ENCODE measurements at places on chromosomes 5 and 9.

DNA sequence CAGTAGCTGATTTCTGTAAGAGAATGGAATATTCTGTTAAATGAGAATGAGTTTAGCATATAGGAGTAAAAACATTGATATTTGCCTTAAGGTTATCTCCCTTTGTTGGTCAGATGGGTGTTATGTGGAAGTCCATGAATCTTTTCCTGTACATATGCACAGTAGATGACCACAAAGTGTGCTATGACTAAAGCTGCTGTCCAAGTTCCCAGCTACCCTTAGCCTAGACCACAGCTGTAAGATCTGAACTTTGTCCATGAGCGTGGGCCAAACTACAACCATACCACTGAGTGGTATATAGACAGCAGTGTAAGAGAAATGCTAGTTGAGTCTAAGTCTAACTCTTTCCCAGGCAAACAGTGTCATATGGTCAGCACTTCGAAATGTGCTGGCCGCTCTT, 48.8 kb downstream of the CD180 start:
- H3K27ac ChIP-seq = no peak overlapping the region
- no peaks in the 10 kb centered on the region for H3K36me3 ChIP-seq
- H3K27me3 ChIP-seq = peaks cover 6% of the 10 kb centered on the region
- no peaks in the 10 kb centered on the region for H3K4me1 ChIP-seq
- no peak for DNase-seq

- no peak for DNase-seq
- no peaks in the 10 kb centered on the region for H3K27me3 ChIP-seq
- no peak overlapping the region for H3K4me3 ChIP-seq
- no peaks in the 10 kb centered on the region for H3K36me3 ChIP-seq
- no peaks in the 10 kb centered on the region for H3K4me1 ChIP-seq
Measured at GRCh38 chr9:106733828-106734380, 129.1 kb upstream of the ZNF462 start.

DNA sequence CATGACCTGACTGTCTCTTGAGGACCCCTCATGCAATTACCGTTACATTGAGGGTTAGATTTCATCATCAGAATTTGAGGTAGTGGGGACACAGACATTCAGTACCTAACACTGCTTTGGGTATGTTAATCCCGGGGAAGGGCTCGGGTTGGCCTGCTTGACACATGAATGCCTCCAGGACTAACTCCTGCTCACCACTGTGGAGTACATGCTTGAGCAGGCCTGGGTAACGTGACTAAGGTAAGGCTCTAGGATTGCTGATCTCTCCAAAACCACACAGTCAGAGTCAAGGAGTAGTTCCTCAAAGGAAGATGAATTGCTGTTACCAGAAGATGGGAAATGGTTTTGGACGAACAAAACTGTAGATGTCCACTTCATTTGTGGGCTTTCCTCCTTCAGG, 376.3 kb upstream of the ZNF462 start:
- no peak overlapping the region for H3K4me3 ChIP-seq
- DNase-seq = no peak
- H3K36me3 ChIP-seq = no peaks in the 10 kb centered on the region
- H3K4me1 ChIP-seq = no peaks in the 10 kb centered on the region
- no peaks in the 10 kb centered on the region for H3K27me3 ChIP-seq
- no peak overlapping the region for H3K27ac ChIP-seq

GRCh38 chr9:106889061-106889590, 26.2 kb downstream of the ZNF462 start:
- no peak for DNase-seq
- no peaks in the 10 kb centered on the region for H3K36me3 ChIP-seq
- H3K27me3 ChIP-seq = no peaks in the 10 kb centered on the region
- peak overlapping the region; percentile 43 for H3K4me3 ChIP-seq

DNA sequence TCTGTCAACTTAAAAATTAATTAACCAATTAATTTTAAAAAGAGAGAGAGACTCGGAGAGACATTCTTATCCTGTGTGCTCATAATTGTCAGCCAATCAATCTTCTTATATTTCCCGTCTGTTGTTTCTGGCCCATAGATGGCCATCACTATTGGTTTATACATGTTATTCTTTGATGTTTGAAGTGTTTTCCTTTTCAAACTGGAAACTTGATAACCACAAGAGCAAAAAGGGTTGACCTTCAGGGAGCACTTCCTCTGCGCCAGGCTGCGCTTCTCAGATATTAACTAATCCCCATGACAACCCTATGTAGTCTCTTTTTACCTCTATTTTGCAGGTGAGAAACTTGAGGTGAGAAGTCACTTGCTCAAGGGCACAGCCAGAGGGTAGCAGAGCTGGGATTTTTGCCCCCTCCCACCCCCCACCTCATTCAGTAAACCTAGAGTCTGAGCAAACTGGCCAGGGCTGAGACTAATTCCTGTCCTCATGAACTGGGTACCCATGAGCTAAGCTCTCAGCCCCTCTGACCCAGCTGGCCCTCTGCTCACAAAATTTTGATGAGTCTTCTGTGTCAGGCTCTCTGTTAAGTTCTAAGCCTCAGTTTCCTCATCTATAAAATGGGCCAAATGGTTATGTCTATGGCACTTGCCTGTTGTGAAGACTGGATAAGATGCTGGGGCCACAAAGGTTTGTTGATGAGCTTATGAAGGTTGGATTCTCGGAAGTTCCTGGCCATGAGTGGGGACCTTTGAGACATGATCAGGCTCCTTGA, 86.0 kb upstream of the SH3PXD2B start:
- DNase-seq = no peak
- no peaks in the 10 kb centered on the region for H3K27me3 ChIP-seq
- H3K4me1 ChIP-seq = no peaks in the 10 kb centered on the region
- no peak overlapping the region for H3K4me3 ChIP-seq
- H3K36me3 ChIP-seq = no peaks in the 10 kb centered on the region

DNA sequence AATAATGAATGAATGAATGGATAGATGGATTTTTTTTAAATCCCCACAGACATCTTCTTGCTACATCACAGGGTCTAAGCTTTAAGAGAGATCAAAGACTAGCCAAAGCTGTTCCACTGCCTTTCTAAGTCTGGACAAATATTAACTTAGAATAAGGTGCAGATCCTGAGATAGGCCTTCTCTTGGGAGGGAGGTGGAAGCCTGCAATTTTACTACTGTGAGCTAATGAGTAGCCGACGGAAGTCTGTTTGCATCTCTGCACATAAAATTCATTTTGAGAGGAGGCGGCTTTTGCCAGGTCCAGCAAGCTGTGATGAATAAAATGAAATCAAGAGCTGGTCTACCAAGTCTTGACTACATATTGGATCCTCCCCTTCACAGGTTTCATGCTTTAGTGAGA, 484.9 kb downstream of the TMEM38B start:
- DNase-seq = no peak
- no peak overlapping the region for H3K27ac ChIP-seq
- H3K4me1 ChIP-seq = no peaks in the 10 kb centered on the region
- H3K4me3 ChIP-seq = no peak overlapping the region
- H3K27me3 ChIP-seq = no peaks in the 10 kb centered on the region
- no peaks in the 10 kb centered on the region for H3K36me3 ChIP-seq

DNA sequence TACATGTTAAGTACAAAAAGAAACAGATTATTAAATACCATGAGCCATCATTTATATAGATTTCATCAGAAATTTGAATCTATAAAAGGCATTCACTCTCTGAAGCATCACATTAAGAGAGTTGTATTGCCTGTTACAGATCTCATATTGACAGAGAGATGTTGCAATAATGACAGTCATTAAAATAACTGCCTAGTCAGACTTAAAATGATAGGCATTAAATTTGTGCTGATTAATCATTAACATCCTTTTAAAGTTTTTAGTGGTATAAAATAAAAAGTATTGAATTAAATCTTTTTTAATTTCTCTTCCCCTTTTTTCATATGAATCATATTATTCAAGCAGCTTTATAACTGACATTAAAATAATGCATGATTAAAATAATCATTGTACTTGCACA, 404.9 kb upstream of the FAM174A start:
- H3K27me3 ChIP-seq = no peaks in the 10 kb centered on the region
- no peaks in the 10 kb centered on the region for H3K4me1 ChIP-seq
- H3K36me3 ChIP-seq = no peaks in the 10 kb centered on the region
- no peak for DNase-seq
- no peak overlapping the region for H3K27ac ChIP-seq
- H3K4me3 ChIP-seq = no peak overlapping the region

- H3K4me3 ChIP-seq = no peak overlapping the region
- H3K27ac ChIP-seq = no peak overlapping the region
- H3K27me3 ChIP-seq = no peaks in the 10 kb centered on the region
- no peaks in the 10 kb centered on the region for H3K36me3 ChIP-seq
- H3K4me1 ChIP-seq = no peaks in the 10 kb centered on the region
Measured at GRCh38 chr5:172597755-172598155, 43.3 kb upstream of the NEURL1B start.

DNA sequence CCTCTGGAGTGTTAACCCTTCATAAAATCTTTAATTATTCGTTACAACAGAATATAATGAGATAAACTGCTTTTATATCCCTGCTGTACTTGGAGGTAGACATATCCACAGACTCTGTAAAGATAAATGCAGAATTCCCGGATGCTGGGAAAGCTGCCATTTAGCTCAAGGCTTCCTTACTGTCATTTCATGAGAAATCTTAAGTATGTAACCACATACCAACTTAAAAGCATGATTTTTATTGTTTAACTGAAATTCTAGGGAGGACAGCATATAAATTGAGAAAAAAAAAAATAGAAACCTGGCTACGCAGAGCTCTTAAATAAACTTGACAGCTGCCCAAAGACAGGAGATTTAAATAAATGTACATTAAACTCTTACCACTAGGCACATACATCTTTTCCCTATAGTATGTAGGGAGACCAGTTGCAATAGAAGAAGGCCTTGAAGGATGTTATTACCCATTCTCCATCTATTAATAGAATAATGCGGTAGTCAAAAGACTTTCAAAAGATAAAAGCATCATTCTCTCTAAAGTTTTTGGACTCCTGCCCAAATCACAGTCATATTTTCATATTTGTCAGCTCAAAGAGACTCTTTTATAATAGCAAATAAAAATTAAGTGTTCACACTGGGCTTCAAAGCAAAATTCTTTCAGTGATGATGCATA, 373.8 kb downstream of the NDUFS4 start:
- H3K4me1 ChIP-seq = no peaks in the 10 kb centered on the region
- H3K27me3 ChIP-seq = no peaks in the 10 kb centered on the region
- DNase-seq = no peak
- H3K4me3 ChIP-seq = no peak overlapping the region
- H3K36me3 ChIP-seq = no peaks in the 10 kb centered on the region
- no peak overlapping the region for H3K27ac ChIP-seq

GRCh38 chr5:106423109-106423897, 1247.4 kb downstream of the EFNA5 start:
- H3K27ac ChIP-seq = no peak overlapping the region
- no peak overlapping the region for H3K4me3 ChIP-seq
- H3K4me1 ChIP-seq = no peaks in the 10 kb centered on the region
- no peaks in the 10 kb centered on the region for H3K27me3 ChIP-seq

- H3K36me3 ChIP-seq = no peaks in the 10 kb centered on the region
- no peak overlapping the region for H3K4me3 ChIP-seq
- H3K4me1 ChIP-seq = no peaks in the 10 kb centered on the region
- no peak overlapping the region for H3K27ac ChIP-seq
Measured at GRCh38 chr9:94772639-94773303, 46.3 kb downstream of the AOPEP start.

DNA sequence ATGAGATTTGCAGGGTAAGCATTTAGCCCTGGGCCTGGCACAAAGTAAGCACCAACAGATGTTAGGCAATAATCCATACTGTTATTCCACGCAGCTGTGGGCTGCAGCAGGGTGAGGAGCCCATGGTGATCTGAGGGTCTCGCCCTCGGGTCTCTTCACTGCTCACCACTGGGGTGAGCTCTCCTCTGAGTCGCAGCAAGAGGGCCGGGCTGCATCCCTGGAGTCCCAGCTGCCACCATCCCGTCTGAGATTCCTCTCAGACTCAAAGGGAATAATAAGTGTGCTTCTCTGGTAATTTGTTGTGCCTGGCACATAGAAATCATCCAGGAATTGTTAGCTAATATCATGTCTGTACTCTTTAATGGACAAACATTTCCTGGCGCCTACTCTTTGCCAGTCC, 6.9 kb downstream of the NKX2-5 start:
- DNase-seq = no peak
- no peak overlapping the region for H3K27ac ChIP-seq
- no peaks in the 10 kb centered on the region for H3K27me3 ChIP-seq
- H3K36me3 ChIP-seq = no peaks in the 10 kb centered on the region

DNA sequence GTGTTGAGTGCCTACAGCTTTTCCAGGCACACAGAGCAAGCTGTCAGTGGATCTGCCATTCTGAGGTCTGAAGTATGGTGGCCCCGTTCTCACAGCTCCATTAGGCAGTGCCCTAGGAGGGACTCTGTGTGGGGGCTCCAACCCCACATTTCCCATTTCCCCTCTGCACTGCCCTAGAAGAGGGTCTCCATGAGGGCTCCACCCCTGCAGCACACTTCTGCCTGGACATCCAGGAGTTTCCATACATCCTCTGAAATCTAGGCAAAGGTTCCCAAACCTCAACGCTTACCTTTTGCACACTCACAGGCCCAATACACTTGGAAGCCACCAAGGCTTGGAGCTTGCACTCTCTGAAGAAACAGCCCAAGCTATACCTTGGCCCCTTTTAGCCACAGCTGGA, 131.3 kb downstream of the DEPDC1B start:
- H3K36me3 ChIP-seq = no peaks in the 10 kb centered on the region
- H3K4me1 ChIP-seq = no peaks in the 10 kb centered on the region
- no peaks in the 10 kb centered on the region for H3K27me3 ChIP-seq
- DNase-seq = no peak
- H3K4me3 ChIP-seq = no peak overlapping the region

- no peak for DNase-seq
- no peaks in the 10 kb centered on the region for H3K4me1 ChIP-seq
- H3K27ac ChIP-seq = no peak overlapping the region
- H3K4me3 ChIP-seq = no peak overlapping the region
Measured at GRCh38 chr5:146699664-146700418, 178.7 kb downstream of the PPP2R2B start.

- no peak overlapping the region for H3K27ac ChIP-seq
- H3K4me1 ChIP-seq = no peaks in the 10 kb centered on the region
- peaks cover 40% of the 10 kb centered on the region for H3K27me3 ChIP-seq
Measured at GRCh38 chr5:90561766-90562165, 3.2 kb downstream of the ADGRV1 start.

DNA sequence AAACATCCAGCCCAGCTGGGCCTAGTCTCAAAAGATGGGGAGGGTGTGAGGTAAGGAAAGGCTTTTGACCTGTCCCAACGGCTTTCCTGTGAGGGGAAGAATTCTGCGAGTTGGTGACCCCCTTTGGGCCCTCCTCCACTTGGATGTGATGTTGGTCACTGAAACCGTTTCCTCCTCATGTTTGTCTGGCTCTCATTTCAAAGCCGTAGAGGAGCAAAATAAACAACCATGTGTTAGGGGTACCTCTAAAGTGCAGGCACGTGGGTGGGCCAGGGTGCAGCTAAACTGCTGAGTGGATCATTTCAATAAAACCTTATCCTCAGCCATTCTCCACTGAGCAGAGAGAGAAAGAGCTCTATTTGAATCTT, 84.3 kb upstream of the MELK start:
- DNase-seq = no peak
- peaks cover 18% of the 10 kb centered on the region for H3K4me1 ChIP-seq
- H3K36me3 ChIP-seq = no peaks in the 10 kb centered on the region
- peak overlapping the region; percentile 98 for H3K27ac ChIP-seq
- peak overlapping the region; percentile 54 for H3K4me3 ChIP-seq

GRCh38 chr5:73654171-73654811, 28.3 kb downstream of the ARHGEF28 start:
- H3K27me3 ChIP-seq = no peaks in the 10 kb centered on the region
- peak overlapping the region; percentile 53 for H3K27ac ChIP-seq
- H3K36me3 ChIP-seq = no peaks in the 10 kb centered on the region
- no peak overlapping the region for H3K4me3 ChIP-seq

- no peak overlapping the region for H3K4me3 ChIP-seq
- H3K36me3 ChIP-seq = no peaks in the 10 kb centered on the region
- H3K27ac ChIP-seq = no peak overlapping the region
- no peaks in the 10 kb centered on the region for H3K4me1 ChIP-seq
- DNase-seq = no peak
Measured at GRCh38 chr5:80161165-80161564, 94.7 kb downstream of the SERINC5 start.
